ENCODE measurements at places on chromosomes 3 and 15.

DNA sequence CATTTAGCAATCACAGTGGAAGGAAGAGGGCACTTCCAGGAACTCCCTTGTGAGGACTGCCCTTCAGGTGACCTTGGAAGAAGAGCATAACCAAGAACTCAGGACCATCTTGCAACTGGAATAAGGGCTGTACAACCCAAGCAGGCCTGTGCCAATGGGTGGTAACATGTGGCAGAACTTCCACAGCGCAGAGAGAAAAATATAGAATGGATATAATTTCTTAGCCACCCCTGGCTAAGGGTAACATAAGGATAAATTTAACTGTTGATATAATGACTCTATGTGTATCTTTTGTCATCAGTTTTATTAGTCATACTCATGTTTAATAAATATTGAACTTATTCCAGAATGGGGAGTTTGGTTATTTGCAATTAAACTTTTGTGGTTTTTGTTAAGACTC lies 13.4 kb upstream of the MFSD1 start:
- DNase-seq = no peak

- DNase-seq = no peak
Observed at GRCh38 chr3:189202106-189202505, 30.3 kb downstream of the TPRG1 start.

GRCh38 chr3:79011821-79012529 lies 755.8 kb downstream of the ROBO1 start:
- DNase-seq = no peak

GRCh38 chr15:98113327-98113726 lies 152.8 kb downstream of the ARRDC4 start:
- no peak for DNase-seq

- no peak for DNase-seq
Observed at GRCh38 chr3:154243353-154243752, 80.9 kb downstream of the DHX36 start.

- DNase-seq = no peak
Observed at GRCh38 chr3:128294999-128295468, 141.8 kb downstream of the EEFSEC start.

DNA sequence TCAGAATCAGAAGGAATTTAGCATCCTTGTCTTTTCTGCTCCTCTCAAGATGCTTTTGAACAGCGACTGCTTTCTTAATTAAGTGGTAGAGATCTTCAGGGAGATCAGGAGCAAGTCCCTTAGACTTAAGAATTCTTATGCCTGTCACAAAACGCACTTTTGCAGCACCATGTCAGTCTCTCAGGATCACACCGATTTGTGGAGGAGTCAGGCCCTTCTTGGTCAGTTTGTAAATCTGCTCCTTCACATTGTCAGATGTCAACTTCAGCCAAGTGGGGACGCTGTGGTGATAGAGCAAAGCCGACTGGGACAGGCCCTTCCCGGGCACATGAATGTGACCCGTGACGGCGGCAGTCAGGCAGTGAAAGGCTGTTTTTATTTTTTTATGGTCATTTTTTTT lies 35.7 kb upstream of the MYZAP start:
- no peak for DNase-seq

DNA sequence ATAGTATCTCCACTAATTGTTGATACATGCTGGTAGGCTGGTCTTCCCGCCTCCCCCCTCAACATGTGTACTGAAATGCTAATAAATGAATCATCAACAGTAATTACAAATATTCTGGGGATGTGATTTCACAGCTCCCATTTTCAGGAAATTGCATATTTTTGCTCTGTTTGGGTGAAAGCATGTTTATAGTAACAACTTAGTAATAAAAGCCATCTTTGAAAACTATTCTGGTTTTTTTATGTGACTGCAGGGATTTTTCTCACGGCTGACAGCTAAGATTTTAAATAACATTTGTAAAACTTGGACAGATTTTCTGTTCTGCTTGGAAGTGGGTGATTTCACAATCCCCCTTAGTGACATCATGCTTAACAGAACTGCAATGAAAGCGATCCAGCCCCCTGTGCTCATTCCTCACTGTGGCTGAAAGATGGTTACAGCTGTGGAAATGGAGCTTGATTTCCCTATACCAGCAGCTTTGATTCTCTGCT lies 25.6 kb upstream of the FAM174B start:
- no peak for DNase-seq

DNA sequence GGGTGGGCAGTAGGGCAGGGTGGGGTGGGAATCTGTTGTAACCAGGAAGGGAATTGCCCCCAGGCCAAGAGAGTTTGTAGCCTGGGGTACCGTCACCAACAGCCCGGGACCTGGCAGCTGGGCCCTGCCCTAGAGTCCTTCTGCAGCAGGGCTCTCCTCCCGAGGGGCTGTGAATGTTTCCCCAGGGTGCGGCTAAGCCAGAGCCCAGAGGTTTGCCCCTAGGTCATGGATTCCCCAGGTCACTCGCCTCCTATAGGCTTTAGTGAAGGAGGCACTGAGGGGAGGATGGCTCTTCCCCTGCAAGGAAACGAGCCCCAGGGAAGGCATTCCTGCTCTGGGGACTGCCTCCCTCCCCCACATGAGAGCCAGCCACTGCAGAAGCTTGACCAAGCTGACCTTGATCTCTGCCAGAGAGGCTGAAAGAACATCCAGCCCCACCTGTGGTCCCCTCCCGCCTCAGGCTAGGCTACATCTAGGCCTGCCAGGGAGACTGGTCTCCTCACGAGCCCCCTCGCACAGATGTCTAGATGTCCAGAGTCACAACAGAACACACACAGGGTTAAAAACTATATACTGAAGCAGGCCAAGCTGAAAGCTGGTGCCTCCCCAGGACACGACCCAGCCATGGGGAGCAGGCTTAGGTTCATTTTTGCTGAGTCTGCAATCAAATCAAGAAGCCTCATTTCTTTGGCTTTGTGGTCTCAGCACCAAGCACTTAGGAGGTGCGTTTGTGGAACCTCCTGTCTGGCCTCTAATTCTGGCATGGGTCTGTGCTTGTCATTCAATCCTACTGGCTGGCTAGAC lies 69.1 kb upstream of the TAMM41 start:
- DNase-seq = no peak

- no peak for DNase-seq
Observed at GRCh38 chr3:42071904-42072812, 19.0 kb upstream of the TRAK1 start.

- DNase-seq = no peak
Observed at GRCh38 chr3:120839120-120839519, 68.9 kb upstream of the STXBP5L start.

- DNase-seq = no peak
Observed at GRCh38 chr3:125145751-125146475, 66.6 kb downstream of the SLC12A8 start.

DNA sequence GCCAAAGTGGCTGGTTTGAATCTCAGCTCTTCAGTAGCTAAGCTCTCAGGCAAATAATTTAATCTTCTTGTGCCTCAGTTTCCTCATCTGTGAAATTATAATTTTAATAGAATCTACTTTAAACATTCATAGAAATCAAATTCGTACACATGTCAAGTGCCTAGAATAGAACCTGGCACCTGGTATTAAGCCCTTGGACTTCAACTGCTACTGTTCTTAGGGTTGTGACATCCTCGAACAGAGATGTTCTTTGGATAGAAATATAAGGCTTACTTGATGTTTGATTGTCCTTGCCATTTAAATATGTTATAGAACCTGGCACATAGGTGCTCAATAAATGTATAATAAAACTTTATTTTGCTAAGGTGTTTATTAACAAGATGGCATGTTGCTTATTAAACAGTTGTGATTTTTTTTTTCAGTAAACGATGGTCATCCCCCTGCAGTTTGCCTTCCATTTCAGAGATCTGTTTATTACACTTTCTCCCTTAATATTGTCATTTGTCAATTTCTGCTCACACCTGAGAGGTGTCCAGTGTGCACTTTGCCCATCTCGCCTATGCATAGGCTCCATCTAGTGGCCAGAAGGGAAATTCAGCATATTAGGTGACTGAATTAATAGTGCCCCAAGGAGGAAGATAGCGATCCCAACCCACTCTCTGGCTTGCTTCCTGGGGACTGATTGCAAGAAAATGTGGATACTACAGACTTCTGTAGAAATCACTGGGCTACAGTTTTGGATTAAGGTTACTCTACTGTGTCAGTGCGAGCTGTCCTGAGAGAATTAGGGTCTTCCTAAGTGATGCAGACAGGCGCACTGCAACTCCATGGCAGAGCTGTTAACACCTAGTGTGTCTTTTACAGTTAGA lies 10.7 kb downstream of the IGF1R start:
- no peak for DNase-seq

GRCh38 chr3:120678984-120679383 lies 3.1 kb downstream of the HGD start:
- no peak for DNase-seq

- DNase-seq = no peak
Observed at GRCh38 chr15:78635346-78635745, 5.7 kb downstream of the CHRNB4 start.

- no peak for DNase-seq
Observed at GRCh38 chr3:123627673-123628670, 43.1 kb upstream of the HACD2 start.

DNA sequence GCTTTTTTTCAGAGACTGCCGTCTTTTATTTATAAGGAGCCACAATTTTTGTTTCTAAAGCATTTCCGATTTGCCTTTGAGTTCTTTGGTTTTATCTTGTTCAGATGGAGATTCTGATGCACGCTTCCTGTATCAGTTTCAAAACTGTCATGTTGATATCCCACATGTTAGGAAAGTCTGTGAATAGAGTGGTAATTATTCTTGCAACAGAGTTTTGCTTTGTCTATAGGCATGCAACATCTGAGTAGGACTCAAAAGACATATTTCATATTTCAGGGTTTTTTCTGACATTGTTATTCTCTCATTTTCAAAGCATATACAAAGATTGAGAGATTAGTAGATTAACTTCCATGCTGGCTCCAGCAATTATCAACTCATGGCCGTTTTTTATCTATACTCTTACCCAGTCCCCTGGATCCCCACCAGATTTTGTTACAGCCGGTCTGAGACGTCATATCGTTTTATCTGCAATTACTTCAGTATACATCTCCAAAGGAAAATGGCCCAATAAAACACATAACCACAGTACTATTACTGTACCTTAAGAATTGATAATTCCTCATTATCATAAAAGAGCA lies 22.4 kb downstream of the PAQR5 start:
- DNase-seq = no peak

DNA sequence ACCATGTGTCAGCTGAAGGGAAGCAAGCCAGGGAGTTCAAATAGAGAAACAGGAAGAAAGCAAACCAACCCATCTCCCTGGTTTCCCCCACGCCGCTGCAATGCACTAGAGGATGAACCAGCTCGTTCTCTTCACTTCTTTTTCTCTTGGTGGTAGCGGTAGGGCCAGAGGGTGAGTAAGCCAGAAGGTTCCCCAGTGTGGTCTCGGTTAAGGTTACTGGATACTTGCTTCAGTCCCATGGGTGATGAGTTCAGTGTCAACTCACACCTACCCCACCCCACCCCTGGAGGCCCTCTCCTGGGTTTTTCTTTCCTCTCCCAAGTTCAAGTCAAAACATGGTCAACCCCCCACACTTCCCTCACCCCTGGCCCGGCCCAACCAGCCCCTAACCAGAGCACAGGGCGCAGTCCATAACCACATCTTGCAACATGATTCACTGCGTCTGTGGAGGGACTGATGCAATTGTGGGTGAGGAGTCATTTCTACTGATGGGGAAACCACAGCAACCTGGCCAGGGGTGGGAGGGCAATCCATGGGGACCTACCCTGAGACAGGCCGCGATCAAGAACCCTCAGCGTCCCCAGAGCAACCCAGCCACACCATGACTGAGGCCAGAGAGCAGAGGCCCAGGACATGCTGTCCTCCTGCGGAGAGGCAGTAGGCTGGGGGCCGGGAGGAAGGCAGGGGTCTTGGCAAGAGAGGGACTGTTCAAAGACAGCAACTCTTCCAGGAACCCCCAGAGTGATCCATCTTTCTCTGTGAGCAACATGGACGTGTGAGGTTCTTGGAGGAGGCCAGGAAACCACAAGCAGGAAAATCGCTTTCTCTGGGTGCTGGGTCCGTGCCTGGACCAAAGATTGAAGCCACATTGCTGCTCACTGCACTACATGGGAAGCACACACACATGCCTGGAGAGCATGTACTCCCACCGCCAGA lies 276.6 kb downstream of the UACA start:
- DNase-seq = no peak

GRCh38 chr15:93283854-93284253 lies 194.8 kb upstream of the RGMA start:
- DNase-seq = no peak

- no peak for DNase-seq
Observed at GRCh38 chr3:39126532-39127071, 19.1 kb downstream of the TTC21A start.

GRCh38 chr15:59722476-59722875 lies 33.4 kb upstream of the BNIP2 start:
- no peak for DNase-seq

DNA sequence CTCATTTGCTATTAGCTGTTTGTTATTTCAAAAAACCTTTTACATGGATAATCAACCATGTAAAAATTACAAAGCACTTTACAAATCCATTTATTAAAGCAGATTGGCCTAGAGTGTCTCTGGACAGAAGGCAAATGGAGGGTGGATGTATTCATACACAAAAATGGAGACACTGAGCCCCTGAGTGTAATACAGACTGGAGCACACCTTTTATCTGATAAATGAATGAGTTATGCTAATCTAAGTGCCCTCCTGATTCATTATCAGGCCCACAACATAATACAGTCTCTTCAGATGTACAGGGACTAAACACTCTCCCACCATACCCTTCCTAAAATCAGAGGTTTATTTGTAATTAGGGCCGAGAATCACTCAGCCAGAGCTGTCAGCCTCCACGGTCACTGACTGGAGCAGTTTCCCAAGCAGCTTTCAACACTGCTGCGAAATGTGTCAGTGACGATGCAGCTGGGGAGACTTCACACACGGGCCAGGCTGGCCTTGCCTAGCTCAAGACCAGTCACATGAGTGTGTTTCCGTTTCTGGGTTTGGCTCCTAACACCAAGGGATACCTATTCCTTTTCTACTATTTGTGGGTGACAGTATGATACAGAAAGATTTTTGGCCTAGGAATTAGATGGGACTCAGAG lies 271.8 kb downstream of the ZIC1 start:
- DNase-seq = no peak

DNA sequence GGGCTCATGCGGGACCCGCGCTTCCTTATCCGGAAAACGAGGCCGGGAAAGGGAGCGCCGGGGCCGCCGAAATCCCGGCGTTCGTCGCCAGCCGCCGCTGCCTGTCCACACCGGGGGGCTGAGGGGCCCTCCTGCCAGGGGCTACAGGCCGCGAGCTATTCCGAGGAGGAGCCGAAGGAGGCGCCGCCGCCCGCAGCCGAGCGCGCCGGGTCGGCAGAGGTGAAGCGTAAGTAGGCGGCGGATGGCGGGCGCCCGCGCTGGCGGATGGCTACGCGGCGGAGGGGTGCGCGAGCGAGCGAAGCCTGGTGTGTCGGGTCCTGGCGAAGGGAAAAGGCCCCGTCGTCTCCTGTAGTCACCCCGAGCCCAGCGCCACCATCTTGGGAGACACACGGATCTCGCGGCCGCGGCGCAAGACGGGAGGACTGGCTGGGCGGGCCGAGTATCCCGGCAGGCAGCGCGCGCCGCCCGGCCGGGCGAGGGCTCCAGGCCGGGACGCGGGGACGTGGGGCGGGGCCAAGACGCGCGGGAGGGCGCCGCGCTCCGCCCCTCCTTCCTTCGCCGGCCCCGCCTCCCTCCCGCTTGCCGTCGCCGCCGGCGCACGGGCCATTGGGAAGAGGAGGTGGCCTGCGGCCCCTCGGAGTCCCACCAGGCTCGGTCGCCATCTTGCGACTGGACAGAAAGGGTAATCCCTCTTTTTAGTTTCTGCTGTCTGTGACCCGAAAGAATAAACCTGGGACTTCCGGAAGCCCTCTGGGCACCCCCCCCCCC lies at the start of gene UBE3A:
TSS of gene UBE3A (minus strand) at position 424 of the 768 bp plus-strand sequence. CDS start 29,917 bp downstream, outside the sequence.
- peak; percentile 82 for DNase-seq

- no peak for DNase-seq
Observed at GRCh38 chr3:171979081-171979480, 60.3 kb upstream of the FNDC3B start.

- DNase-seq = no peak
Observed at GRCh38 chr15:35669432-35670045, 123.6 kb upstream of the DPH6 start.

Measured in T-helper 17 cell (primary cell).